HS-27A (cell line): ENCODE measurements at places on chromosomes 5 and 9.

- no peak for DNase-seq
Observed at GRCh38 chr9:122115176-122116035, 22.3 kb upstream of the TTLL11 start.

GRCh38 chr5:172837640-172838039, 3.6 kb downstream of the ERGIC1 start:
- DNase-seq: no peak

- no peak for DNase-seq
Observed at GRCh38 chr9:68446836-68447235, 90.4 kb downstream of the PGM5 start.

GRCh38 chr9:112905084-112905483, 14.4 kb upstream of the SLC46A2 start:
- no peak for DNase-seq

GRCh38 chr9:95204710-95205109, 112.8 kb downstream of the FANCC start:
- no peak for DNase-seq

- DNase-seq: no peak
Observed at GRCh38 chr5:118060833-118061232, 927.5 kb downstream of the DTWD2 start.

DNA sequence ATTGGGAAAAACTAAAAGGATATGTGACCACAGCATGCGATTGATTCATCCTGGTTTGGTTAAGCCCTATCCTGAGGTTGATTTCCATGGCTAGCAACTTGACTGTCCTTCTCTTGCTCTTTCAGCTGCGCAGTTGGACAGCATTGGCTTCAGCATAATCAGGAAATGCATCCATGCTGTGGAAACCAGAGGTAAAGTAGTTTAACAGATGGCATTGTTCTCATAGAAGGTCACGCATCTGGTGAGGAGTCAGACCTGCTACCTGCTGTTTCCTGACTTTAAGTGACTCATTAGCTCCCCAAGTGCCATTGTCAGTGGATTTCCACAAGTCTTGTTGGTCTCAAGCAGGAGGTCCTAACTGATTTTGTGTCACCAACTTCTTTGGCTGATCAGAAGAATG, 266.9 kb downstream of the ARHGAP26 start:
- DNase-seq: no peak

- no peak for DNase-seq
Observed at GRCh38 chr5:171614511-171614910, 171.1 kb upstream of the SMIM23 start.

DNA sequence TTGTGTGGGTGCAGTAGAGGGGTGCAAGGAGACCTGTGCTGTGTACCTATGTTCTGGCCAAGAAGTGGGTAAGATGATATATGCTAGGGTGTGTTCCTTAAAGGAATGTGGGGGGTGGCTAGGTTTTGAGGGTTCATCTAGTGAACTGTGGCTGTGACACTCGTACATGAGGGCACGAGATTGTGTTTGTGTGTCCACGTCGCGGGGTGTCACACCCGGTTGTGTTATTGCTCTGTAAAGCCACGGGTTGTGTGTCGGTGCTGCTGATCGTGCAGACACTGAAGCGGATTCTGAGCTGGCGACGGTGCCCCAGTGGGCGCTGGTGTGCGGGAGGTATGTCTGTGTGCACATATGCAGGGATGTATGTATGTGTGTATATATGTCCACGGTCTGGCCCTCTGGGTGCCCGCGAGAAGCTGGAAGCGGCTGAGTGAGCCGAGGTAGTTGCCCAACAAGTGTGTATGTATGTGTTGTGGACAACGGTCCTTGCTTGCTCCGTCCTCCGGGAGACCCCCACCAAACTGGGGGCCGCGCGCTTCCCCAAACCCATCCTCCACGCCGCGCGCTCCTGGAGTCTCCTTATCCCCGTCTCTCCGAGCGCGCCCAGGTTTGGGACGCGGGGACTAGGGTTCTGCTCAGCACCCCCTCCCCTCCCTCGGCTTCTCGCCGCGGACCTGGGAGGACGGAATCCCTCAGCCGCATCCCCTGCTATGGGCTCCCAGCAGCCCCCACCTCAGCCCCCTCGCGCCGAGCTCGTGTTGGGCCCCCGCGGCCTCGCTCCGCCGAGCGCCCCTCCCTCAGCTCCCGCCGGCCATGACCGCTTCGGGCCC, 639 bp downstream of the PCDH1 start:
- DNase-seq: no peak
